NCI-H2171 treated with DMSO at 0.1 percent for 48 hours (cell line): ENCODE measurements at places on chromosomes 13 and 19.

GRCh38 chr13:87906411-87906810 is 235.2 kb downstream of the SLITRK5 start:
- DNase-seq: no peak

- DNase-seq: peak; percentile 89
Observed at GRCh38 chr19:1383312-1384084, at the start of gene NDUFS7. TSS of gene NDUFS7 (plus strand) at chr19:1383907. CDS start at chr19:1383927, 20 bp downstream.

GRCh38 chr13:104996022-104996421 is 1539.4 kb downstream of the EFNB2 start:
- DNase-seq: no peak

DNA sequence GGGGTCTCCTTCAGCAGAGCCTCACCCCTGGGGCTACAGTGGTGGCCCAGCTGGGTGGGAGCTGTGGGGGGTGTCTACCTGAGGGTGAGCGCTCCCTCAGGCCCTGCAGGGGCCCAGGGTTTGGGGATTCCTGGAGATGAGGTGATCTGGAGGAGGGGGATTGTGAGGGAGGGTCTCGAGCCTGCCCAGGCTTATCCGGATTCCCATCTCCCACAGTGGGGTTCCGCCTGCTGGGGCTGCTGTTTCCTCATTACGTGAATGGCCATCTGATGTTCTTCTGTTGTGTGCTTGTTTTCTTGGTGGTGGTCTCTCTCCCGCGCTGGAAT is 4.4 kb downstream of the PPP1R37 start:
- no peak for DNase-seq

DNA sequence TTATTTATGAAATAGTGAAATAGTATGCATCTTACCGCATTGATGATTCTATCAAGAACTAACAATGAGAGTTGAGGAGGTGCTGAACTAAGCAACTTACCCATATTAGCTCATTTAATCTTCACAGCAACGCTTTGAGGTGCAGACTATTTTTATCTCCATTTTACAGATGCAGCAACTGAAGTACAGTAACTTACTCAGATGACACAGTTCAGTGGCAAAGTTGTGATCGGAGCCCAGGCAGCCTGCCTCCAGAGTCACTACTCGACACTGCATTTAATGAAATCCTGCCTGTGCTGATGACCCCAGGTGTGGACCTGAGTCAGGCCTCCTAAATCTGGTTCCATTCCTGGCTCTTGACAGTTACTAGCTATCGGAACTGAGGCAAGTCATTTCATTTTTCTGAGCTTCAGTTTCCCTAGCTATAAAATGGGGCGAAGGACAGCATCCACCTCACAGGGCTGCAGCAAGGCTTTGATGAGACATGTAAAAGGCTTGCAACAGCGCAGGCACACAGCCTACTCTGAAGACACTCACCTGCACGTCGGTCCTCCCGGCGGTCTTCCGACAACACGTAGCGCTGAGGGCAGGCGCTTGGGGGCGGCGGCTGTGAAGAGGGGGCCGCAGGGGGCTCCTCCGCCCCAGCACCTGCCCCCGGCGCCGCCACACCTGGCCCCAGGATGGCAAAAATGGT is 1.5 kb downstream of the MYPOP start:
- DNase-seq: no peak

- no peak for DNase-seq
Observed at GRCh38 chr13:23766939-23767338, 122.3 kb downstream of the MIPEP start.

DNA sequence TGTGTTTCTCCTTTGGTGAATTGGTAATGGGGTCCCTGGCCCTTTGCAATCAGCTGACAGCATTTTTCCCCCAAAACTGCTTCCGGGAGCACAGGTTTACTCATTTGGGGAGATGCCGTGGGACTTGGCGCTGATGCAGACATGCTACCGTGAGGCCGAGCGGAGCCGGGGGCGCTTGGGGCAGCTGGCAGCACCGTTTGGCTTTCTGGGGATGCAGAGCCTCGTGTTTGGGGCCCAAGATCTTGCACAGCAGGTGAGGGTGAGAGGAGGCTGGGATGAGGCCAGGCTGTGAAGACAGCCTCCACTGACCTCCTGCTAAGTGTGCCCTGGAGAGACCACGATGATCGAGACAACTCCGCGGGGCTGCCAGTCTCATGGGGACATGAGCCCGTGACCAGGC is 13.4 kb upstream of the COLGALT1 start:
- DNase-seq: no peak

DNA sequence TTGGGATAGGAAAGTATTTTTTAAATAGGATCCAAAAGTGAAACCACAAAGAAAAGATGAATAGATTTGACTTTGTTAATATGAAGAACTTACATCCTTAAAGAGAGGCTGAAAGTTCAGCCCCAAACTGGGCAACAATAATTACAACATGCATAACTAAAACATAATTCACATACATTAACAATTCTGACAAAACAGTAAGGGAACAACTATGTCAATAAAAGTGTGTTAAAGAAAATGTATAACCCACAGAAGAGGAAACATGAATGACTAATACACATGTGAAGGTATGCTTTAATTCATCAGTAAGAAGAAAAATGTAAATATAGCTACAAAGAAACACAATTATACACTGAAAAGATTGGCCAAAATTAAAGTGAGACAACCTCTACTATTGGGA is 1597.6 kb upstream of the MIR17HG start:
- no peak for DNase-seq

- DNase-seq: no peak
Observed at GRCh38 chr13:66077132-66077689, 1152.9 kb downstream of the PCDH9 start.

- DNase-seq: no peak
Observed at GRCh38 chr19:2586196-2586595, 110.3 kb downstream of the GADD45B start.

GRCh38 chr13:30429721-30430694 is 7.7 kb downstream of the UBE2L5 start:
- DNase-seq: no peak

DNA sequence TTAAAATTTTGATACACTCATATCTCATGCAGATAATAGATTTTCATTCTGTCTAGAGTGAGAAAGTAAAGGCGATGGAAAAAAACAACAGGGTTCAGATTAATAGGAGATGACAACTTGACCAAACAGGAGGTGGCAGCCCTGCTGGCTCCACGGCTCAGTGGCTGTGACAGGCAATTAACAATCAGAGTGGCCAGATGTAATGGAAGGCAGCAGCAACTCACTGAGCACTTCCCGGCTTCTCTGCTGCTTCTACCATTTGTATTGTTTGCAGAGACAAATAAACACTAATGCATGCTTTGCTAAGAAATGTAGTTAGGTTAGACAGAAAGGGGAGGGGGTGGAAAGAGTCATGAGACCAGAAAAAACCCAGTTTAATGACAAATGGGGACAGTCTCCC is 473.0 kb upstream of the SLC10A2 start:
- peak; percentile 86 for DNase-seq
